ENCODE measurements at places on chromosomes 2 and 18. TPM values are rescaled to one million over a fixed set of nuclear protein-coding genes. Genes with fewer than 3 reads are reported as not detected.
A peak's percentile ranks its signal among the peaks of the same experiment; 100 is the strongest.

Gene PROC
- total RNA-seq = 0.79 TPM

Gene LYG1
- 2.1 TPM for total RNA-seq

Gene KLHL29
- total RNA-seq = 21.0 TPM

Gene STAM2
- 13.5 TPM for total RNA-seq

Gene MEP1B
- total RNA-seq = not detected

Gene GPR45
- not detected for total RNA-seq

Gene CFC1B
- total RNA-seq = not detected

GRCh38 chr2:67970071-67970470, 92.7 kb downstream of the C1D start:
- no peak for DNase-seq

GRCh38 chr18:9683418-9684396, 24.4 kb upstream of the RAB31 start:
- DNase-seq = peak; percentile 46

- no peak for DNase-seq
Observed at GRCh38 chr2:15460112-15460620, 101.0 kb downstream of the NBAS start.

DNA sequence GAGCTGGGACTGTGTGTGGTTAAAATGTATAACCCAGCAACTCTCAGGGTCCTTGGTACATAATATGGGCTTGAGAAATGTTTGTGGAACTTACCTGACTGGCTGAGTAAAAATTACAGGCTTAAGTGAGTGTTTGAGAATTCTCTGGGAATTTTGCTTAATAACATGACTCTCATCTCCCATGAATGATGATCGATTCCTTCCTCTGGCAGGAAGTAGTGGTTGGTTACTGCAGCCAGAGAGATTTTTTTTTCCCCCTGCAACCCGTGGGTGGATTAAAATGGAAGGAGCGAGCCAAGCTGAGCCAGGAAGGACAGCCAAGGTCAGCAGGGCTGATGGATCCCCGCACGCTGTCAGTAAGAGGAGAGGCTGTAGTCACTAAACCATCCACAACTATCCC, 40.6 kb upstream of the RFX8 start:
- DNase-seq = no peak

DNA sequence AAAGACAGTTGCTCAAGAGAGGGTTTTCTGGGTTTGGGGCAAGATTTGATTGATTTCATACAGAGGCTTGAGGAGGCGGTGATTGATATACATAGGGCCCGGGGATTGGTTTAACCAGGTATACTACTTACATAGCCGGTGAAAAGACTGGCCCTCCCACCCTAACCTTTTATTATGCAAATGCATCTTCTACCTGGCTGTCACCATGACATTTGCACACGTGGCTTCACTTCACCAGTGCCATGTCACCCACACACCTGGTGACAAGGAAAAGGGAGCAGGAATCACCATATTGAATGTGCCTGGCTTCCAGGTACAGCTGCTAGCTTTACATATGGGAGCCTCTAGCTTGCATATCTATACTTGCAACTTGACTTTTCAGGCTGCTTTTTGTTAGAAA, 9.7 kb downstream of the ERMN start:
- no peak for DNase-seq

- DNase-seq = no peak
Observed at GRCh38 chr2:10475221-10475722, 27.1 kb upstream of the ODC1 start.

- no peak for DNase-seq
Observed at GRCh38 chr2:234839285-234839684, 112.5 kb upstream of the SH3BP4 start.

- no peak for DNase-seq
Observed at GRCh38 chr2:195331129-195331528, 325.9 kb upstream of the SLC39A10 start.

GRCh38 chr18:79774111-79774510, 23.6 kb upstream of the KCNG2 start:
- DNase-seq = peak; percentile 14

GRCh38 chr18:51543658-51544155, 346.2 kb upstream of the MEX3C start:
- no peak for DNase-seq

- no peak for DNase-seq
Observed at GRCh38 chr18:64203295-64203694, 54.4 kb upstream of the LINC00305 start.

- no peak for DNase-seq
Observed at GRCh38 chr2:99152199-99152895, 2.4 kb downstream of the TSGA10 start.

GRCh38 chr2:96423828-96424227, 81.3 kb downstream of the NEURL3 start:
- DNase-seq = no peak

Data from upper lobe of left lung (tissue), 6 donors.